ENCODE measurements at places on chromosomes 11 and 22.

GRCh38 chr11:128503245-128503991, 83.9 kb downstream of the ETS1 start:
- no peak for DNase-seq

DNA sequence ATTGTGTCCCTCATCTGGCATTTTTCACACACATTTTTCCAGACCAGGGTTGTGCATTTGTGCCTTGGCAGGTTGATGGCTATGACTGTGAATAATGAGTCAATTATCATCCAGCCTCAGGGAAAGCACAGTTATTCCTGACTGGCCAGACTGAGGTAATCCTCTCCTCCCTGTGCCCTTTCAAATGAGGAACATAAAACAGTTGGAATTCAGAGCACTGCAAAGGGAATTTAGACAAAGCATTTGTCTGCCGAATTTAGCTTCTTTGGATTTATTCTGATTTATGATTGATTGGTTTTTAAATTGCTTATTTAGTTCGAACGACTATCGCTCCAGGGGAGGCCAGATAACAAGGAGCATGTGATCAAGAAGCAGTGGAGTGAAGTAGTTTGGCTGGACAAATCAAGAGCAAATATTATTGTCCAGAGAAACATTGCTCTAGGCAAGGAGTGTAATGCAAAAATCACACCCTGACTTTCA, 30.8 kb upstream of the RAG2 start:
- DNase-seq = no peak

DNA sequence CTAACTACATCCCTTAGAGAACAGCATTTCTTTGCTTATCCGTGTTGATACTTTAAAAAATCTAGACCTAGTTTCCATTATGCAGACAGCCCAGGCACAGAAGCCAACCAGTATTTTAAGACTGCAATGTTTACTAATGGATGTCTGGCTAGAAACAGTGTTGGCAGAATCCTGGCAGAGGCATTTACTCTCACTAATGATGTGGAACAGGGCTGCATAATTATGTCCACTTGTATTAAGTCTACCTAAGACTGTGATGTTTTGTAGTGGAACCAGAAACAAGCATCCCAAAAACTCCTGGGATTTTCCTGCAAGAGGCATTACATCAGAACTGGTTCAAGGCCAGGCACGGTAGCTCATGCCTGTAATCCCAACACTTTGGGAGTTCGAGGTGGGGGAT, 50.2 kb upstream of the PICALM start:
- DNase-seq = no peak

DNA sequence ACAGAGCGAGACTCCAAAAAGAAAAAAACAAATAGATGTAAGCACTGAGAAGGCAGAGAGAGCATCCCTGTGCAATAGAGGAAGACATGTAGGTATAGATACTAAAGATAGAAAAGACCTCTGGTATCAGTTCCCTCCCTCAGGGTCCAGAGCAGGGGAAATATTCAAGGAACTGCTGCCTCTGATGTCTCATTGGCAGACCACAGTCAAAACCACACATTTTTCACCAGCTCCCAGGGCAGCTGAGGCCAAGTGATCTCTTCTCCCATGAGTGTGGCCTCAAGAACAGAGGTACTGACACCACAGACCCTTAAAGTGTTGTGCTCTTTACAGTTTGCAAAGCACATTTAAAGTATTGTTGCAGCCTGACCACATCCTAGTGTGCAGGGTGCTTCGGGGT, 288.5 kb downstream of the NTM start:
- DNase-seq = no peak

DNA sequence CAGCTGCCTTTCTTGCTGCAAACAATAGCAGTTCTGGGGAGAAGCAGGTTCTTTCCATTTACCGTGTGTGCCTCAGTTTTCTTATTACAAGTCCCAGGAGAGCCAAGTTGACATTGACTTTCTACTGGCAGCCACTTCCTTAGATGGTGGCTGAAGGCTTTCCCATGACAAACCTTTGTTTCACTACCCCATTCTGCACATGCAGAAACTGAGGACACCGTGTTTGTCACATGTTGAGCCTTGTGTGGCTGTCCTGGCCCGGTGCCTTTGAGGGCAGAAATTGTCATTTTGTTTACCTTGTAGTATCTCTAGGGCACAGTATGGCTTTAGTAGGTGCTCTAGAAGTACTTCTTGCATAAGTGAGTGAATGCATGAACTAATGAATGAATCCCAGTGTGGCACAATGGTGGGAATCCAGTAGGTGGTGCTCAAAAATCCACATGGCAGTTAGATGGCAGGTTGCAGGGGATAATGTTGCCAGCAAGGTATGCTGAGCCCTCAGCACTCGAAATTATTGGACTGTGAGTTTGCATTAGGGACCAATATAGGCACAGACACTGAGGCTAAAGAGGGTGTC, 101.6 kb downstream of the CSNK2A3 start:
- no peak for DNase-seq

DNA sequence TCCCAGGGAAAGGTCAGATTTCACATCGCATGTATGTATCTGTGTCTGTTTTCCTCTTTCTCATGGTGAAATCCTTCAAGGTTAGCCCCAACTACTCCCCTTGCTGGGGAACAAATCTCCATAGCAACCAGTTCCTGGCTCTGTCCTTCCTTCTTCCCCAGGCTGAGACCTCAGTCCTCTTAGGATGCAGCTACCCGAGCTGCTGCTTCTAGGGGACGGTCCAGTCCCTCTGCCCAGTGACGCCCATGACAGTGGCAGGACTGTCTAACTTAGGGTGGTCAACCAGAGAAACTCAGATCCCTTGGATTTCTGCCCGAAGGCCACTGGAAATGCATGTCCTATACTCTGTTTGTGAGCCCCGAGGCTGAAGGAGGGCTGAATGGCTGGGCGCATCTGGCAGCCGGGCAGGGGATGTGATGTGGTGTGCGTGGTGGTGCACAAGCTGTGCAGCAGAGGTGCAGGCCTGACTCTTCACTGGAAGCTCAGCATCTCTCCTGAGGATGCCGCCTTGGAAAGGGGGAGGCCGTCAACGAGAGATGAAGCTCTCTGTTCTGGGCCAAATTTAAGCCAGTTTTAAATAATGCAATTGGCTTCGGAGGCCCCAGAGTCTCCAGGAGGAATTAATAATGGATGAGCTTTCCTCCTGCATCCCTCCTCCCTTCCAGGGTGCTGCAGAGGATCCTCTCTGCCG, 118.7 kb upstream of the B3GAT1 start:
- DNase-seq = peak; percentile 25

DNA sequence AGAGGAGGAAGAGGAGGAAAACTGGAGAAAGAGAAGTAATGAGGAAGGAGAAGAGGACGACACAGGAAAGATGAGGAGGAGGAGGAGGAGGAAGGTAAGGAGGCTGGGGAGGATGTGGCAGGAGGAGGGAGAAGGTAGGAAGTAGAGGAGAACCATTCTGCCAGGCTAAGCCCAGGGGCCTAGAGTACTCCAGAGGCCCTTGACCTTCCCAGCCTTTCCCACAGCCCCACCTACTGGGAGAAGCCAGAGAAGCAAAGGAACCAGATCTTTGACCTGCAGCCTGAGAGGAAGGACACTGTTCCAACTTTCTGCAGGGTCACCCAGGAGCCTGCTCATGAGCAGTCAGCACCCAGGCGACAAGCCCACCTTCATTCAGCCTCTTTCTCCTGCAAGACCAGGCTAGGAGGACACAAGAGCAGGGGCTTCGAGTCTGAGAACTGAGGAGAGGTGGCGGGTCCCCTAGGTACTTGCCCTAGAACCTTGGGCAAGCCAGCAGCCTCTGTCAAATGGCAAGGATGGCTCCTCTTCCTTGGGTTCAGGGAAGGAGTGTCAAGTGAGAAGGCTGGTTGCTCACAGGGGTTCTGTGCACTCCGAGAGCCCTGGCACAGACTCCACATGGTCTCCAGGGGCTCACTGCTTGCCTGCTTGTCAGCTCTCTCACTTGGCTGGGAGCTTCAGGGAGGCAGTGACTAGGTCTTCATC, 27.9 kb upstream of the OAF start:
- peak; percentile 23 for DNase-seq

DNA sequence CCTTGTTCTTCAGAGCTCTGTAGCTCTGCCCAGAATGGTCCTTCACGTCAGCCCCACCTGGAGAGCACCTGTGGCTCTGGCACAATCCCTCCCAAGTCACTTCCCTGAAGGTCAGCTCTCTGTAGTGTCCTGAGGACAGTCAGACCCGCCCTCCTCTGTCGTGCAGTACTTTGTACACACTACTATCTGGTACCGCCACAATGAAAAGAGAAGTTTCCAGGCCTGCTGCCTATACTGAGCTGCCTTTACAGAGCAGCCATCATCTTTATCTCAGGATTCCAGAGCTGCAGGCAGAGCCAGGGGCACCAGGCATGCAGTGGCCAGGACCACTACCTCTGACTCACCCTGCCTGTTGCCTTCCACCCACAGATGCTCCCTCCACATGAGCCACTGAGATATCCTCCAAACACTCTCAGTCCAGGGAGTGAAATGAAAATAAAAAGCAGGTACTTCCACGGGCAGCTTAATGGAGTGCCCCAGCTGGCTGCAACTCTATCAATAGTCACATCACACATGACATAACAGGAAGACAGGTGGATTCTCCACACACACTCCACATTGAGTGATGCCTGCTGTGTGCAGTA, 7.3 kb downstream of the PACSIN2 start:
- DNase-seq = no peak

- no peak for DNase-seq
These were observed 365.5 kb downstream of the SHANK2 start for GRCh38 chr11:70886676-70887541.

- no peak for DNase-seq
These were observed 141.0 kb downstream of the ARHGAP42 start for GRCh38 chr11:100827934-100828661.

- DNase-seq = no peak
These were observed 6.6 kb upstream of the ALKBH3 start for GRCh38 chr11:43874078-43874477.
